MM.1S (cell line): ENCODE measurements at places on chromosomes 7 and 10.

DNA sequence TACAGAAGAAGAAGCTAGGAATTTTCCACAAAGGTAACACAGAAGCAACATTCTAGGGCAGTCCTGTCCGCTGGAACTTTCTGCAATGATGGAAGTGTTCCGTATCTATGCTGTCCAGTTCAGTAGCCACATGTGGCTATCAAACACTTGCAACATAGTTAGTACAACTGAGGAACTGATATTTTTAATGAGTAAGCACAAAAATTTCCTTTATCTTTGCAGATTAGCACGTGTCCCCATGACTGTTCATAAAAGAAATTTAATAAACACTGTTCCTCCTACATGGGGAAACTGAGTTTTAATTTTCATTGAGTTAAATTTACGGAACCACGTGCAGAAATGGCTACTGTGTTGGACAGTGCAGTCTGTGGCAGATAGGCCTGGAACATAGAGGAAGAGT is 336.4 kb upstream of the KMT2E start:
- no peak for DNase-seq

DNA sequence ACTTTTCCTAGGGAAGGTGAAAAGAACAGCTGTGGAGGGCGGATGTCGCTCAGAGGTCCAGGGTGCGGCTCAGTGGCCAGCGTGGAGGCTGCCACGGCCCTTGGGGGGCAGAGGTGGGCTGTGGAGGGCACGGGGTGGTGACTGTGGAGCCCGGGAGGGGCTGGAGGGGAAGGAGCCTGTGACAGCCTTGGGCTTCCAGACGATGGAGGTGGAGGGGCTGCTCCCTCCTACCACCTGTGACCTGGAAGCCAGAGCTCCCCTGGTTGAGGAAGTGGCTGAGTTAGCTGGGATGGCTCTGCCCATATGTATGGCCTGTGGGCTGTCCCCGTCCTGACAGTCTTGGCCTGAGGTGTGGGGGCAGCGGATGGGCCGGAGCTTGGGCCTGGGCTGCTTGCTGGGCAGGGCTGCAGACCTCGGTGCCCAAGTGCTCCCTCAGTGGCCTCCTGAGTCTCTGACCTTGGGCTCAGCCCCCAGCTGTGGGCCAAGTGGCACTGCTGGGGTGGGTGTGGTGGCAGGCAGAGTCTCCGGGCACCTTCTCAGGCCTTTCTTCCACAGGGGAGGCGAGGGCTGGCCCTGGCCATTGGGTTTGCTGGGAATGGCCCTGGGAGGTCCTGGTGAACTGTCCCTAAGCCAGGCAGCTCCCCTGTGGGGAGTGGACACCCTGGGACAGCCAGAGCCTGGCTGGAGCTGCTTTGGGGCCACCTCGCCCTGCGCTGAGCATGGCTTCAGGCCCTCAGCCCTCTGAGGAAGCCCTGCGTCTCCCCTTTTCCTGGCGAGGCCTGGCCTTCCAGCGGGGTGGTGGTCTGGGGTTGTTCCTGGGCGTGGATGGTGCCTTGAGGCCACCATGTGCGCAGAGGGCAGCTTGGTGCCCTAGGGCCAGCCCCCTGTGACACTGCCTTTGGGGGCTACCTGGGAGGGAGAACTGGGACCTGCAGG is 3.9 kb downstream of the BRI3 start:
- no peak for DNase-seq

DNA sequence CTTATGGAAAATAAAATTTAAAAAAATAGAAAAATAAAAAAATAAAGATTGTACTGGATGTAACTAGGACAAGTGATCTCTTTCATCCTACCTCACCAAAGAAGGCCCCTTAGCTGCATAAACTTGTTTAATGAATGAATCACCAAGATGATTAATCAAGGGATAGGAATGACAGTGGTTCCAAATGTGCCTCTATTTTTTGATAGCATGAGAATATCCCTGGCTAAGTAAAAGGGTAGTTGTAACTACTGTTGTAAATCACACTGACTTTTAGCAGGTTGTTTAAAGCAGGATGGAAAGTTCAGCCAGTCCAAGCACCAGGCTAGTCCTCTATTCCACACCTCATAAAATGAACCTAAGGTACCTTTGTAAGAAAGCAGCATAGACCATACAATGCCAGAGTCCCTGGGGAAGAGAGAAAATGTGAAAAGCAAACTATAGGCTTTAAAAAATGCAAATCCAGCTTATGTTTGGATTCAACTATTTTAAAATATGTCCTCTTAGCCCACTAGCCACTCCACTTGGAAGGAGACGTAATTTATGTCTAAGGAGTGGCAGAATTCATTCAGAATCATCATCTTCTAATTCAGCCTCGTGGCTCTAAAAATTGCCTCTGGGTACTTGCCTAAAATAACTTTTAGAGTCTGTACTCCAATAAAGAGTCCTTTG is 126.8 kb downstream of the SKIDA1 start:
- DNase-seq, result no peak

GRCh38 chr7:191981-192649 is at the start of gene FAM20C:
Gene FAM20C (plus strand): TSS chr7:192571. CDS start chr7:193200, 629 bp downstream.
- no peak for DNase-seq

- peak; percentile 25 for DNase-seq
Measured at GRCh38 chr10:14173706-14174594, 156.8 kb downstream of the FRMD4A start.

DNA sequence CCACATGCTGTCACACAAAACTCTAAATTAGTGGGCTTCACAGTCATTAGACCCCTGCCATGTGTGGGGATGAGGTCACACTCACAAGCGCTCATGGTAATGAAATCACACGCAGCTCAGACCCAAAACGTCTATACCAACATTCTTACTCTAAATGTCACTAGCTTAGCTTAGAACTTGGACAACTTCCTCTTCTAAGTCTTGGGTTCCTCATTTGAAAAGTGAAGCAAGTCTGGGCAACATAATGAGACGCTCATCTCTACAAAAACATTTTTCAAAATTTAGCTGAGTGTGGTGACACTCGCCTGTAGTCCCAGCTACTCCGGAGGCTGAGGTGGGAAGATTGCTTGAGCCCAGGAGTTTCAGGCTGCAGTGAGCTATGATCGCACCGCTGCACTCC is 92.7 kb upstream of the MACROH2A2 start:
- no peak for DNase-seq

GRCh38 chr10:106764360-106764759 is 400.1 kb downstream of the SORCS1 start:
- no peak for DNase-seq

- peak; percentile 59 for DNase-seq
Measured at GRCh38 chr10:48981310-48981907, 41.8 kb upstream of the LRRC18 start.

DNA sequence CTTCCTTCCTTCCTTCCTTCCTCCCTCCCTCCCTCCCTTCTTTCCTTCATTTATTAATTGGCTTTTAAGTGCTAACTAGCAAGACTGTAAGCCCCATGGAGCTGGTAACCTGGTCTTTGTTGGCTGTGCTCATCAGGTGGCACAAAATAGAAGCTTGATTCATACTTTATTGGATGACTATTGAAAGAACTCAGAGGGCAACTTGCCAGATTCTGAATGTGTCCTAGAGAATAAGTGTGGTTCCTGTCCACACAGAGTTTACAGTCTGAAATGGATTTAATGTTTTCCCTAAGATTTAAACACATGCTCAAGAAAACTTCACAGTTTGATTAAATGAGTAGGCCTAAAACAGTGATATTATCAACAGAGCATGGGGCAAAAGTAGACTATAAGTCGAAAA is 3.1 kb upstream of the CACNB2 start:
- no peak for DNase-seq

GRCh38 chr10:88617772-88618300 is 31.3 kb downstream of the LIPJ start:
- no peak for DNase-seq

DNA sequence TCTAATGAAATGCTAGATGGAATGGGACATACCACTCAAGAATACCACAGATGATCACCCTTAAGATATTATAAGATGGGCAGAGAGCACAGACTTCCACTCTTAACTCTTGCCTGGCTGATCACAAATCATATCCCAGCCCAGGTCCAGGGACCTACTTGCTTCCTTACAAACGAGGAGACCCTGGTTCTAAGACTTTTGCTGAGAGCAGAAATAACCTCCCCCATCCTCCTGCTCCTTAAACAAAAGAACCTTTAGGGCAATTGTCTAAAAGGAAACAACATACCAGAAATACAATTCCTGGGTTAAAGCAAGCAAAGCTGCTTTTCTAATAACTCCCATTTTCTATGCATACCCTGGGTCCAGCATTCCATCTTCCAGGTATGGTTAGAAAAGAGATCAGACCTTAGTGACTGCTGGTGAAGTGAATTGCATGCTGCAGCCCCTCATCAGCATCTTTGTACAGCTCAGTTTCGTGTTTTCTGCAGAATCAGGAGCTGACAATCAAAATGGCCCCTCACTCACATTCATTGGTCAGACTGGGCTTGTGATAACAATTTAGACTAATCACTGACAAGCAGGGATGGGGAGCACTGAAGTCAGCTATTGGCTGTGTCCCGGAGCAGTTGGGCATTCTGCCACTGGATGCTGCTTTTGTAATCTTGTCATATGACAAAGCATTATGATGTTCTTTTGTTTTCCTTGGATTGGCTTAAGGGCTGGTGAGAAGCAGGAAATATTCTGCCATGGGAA is 14.6 kb downstream of the IFIT3 start:
- DNase-seq, result no peak

DNA sequence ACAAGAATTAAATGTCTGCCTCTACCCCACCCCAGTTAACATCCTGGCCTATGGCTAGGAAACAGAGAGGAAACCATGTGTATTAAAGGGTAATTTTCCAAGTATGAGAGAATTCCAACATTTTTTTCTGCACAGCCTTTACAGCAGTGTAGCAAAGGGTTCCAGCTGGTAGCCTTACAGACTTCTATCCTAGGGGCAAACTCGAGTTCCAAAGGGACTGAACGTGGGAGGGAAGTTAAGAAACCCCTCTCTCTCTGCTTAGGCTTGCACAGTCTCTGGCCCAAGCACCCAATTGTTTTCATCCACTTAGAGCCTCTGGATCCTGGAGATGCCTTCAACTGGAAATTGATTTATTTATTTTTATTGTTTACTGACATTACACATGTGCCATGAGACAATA is 60.3 kb downstream of the SLC16A12 start:
- DNase-seq, result no peak

DNA sequence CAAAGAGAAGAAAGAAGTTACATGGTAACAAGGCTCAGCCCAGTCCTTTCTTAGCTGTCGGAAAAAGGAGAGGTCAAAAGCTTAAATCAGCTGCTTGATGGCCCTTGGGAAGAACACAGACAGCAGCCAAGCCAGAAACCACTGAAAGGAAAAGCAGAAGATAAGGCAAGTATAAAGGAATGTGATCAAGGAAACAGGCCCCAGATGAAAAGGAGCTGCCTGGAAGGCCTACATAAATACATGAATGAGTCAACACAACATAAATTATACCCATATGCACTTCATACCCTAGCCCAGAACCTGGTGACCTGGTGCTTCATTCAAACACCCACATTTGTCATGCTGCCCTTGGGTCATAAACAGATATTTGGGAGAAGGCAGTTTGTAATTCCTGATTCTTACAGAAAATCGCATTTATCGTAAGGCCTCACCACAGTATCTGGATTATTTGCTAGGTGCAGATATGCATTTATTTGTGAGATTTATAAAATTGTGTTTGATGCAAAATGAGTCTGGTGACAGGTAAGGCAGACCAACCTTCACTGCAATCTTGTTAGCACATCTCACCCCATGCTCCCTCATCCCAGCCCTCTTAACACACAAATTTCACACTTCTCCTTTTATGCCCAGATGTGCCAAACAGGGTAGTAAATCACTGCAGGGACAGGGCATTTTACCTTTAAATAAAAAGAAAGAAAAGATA is 94.9 kb upstream of the KCNIP2 start:
- no peak for DNase-seq

DNA sequence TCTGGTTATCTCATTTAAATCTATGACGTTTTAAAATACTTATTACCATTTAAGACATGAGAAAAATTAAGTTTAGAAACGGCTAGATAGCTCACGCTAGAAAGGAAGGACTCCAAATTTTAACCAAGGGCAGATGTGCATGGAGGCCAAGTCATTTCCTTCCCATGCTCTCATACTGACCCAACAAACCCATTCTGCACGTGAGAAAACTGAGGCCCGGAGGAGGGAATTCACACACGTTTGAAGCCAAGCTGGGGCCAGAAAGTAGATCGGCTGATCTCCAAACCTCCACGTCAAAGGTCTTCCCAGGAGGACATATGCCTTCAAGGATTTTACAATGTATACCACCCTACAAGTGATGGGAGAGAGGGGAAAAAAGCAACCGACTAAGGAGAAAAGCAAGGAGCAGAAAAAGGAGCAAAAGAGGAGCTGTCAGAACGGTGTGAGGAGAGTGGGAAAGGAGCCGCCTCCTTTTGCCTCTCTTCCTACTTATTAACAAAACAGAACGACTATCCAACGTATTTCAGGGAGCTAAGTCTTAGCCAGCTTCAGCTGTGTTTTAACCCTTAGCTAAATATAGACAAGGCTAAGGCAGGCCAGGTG is 645 bp upstream of the SIRT1 start:
- no peak for DNase-seq

DNA sequence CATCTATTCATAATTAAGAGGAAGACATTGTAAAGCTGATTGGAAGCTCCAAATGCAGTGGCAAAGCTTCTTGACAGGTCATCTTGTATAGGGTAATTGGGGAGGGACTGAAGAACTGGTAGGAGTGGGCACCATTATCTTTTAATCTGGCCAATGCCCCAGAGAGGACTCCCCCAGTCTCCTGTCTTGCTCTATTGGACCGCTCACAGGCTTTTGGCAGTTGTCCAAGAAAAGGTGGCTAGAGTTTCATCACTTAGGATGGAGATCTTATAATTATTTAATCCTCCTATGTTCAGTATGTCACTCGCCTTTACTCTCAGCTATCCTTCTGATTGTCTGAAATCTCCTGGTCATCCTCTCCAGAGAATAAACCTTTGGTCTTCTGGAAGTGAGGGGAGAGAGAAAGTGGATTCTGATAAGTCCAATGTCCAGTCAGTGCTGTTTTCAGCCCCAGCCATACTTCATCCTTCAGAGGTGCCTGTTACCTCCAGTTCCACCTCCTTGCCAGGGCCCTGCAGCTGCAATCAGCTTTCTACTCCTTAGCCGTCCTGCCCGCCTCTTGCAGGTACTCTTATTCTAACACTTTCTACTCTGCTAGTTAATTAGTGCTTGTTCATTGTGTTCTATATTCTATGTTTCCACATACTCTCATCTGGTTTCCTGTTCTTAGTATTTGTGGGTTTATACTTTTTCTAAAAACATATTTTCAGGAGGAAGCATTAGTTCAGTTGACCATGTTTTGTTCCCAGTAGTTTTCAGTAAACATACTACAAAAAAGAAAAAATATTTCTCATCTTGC is 241.6 kb downstream of the NSUN6 start:
- DNase-seq, result no peak
